Stimulated activated CD4-positive, alpha-beta T cell treated with anti-CD3 and anti-CD28 coated beads, Interleukin-1b, Interleukin-23, amount 100 ng/mL, for 1 hour (primary cell): ENCODE measurements at places on chromosomes 2 and 18.

- no peak for DNase-seq
These were observed 12.3 kb downstream of the NCKAP1 start for GRCh38 chr2:183025993-183026392.

DNA sequence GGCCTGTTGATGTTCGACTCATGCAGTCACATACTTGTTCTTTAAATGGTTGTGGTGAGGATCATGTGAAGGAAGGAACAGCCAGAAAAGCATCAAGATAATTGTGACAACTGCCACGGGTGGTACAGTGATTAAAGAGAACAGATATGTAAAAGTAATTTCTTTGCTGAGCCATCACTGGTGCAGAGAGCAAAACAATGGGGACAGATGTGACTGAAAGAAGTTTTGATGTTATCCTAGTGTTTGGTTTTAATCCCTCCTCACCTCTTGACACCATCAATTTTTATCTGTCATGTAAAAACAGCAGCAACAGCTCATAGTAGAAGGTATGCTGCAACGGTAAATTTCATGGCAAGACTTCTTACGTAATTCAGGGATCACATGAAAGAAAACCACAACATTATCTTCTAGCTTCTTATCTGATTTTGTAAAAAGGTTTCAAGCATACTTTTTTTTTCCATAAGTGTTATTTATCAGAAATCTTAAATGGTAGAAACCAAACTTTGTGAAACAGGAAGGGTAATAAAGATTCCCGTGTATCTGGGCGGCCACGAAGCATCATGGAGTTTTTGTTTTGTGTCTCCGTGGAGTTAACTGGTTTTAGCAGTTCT, 65.2 kb downstream of the PLCL1 start:
- no peak for DNase-seq

DNA sequence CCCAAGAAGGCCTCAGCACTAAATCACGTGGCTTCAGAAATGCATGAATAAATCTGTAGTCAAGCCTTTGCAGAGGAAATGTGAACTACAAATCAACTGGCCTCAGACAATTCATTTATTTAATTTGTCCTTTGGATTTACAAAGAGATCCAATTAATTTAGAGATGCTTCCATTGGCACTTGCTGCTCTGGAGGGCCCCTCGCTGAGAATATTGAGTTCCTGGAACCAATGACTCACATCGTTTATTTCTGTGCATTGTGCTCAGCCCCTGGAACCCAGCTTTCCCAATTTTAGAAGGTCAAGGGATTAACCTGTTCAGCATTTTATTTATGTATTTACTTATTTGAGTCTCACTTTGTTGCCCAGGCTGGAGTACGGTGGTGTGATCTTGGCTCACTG, 47.2 kb upstream of the MGAT4A start:
- no peak for DNase-seq

- DNase-seq: no peak
These were observed 19.9 kb upstream of the SCYGR1 start for GRCh38 chr2:227407591-227408151.

DNA sequence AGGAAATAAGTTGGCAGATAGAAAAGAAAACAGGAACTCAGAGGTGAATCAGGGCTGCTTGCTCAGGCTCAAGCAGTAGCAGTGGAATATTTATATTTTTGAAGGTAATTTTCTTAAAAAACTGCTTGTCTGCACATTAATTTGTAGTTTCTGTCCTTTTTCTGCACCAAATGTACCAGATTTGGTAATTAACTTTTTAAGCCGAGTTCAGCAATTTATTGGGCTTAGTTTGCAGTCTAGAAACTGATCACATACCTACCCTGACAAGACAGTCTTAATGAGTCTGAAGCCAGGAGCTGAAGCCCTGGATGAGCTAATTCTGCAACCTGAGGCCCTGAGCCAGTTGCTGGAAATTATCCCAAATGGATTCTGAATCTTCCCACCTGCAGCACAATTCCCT, 647.0 kb downstream of the TDRD15 start:
- no peak for DNase-seq

DNA sequence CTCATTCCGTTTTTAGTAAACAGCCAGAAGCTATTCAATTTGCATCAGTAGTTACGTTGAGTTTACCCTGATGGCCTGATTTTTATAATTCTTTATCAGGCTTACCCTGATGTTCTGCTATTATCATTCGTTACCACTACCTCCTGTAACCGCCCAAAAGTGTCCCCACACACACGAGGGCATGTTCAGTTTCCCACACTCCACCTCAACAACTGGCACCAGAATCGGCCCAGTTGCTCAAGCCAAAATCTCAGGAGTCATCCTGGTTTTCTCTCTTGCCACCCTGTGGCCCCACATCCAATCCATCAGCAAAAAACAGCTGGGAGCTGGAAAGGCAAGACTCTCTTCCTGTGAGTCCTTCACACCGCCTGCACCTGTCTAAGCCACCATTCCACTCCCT, 102.9 kb upstream of the RAB6C start:
- DNase-seq: no peak

- DNase-seq: no peak
These were observed 418.0 kb upstream of the UBE2E3 start for GRCh38 chr2:180562378-180562777.

GRCh38 chr2:177460973-177461585, 68.5 kb downstream of the AGPS start:
- no peak for DNase-seq

- no peak for DNase-seq
These were observed 677 bp upstream of the COPS9 start for GRCh38 chr2:240136671-240137292.

GRCh38 chr2:234081970-234082822, 31.7 kb downstream of the SPP2 start:
- DNase-seq: no peak

- no peak for DNase-seq
These were observed 454.1 kb upstream of the SALL3 start for GRCh38 chr18:78525366-78526111.
